ENCODE measurements at places on chromosomes 11 and 22. TPM values are rescaled to one million over a fixed set of nuclear protein-coding genes. Genes with fewer than 3 reads are reported as not detected.

Gene TBX1
- 0.54 TPM for total RNA-seq

- no peak for DNase-seq
Observed at GRCh38 chr11:75350743-75351540, 519 bp downstream of the ARRB1 start.

DNA sequence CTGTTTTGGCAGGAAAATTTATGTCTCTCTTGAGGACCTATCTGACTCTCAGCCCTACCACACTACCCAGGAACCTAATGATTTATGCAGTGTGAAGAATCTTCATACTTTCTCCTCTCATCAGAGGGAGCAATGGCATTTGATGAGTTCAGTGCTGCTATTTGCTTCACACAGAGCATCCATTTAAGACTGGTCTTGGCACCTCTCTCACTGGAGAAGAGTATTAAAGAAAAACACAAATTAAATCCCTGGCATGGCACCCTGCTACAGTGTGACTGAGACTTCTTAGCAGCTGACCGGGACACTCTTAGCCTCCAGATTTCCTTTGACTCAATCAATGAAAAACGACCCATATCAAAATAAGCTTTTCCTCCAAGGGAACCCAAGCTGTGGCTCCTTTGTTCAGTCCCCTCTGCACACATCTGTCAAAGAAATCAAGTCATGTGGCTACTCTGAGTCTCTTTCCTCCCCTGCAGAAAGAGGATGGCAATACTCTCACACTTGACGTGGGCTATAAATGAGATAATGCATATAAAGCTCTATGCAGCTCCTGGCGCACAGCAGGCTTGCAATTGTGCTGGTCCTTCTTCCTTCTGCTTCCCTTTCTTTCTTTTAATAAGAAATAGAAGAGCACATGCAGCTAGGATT, 186.1 kb upstream of the E2F8 start:
- DNase-seq = no peak

- no peak for DNase-seq
Observed at GRCh38 chr22:20427945-20428417, 9.6 kb downstream of the SCARF2 start.

DNA sequence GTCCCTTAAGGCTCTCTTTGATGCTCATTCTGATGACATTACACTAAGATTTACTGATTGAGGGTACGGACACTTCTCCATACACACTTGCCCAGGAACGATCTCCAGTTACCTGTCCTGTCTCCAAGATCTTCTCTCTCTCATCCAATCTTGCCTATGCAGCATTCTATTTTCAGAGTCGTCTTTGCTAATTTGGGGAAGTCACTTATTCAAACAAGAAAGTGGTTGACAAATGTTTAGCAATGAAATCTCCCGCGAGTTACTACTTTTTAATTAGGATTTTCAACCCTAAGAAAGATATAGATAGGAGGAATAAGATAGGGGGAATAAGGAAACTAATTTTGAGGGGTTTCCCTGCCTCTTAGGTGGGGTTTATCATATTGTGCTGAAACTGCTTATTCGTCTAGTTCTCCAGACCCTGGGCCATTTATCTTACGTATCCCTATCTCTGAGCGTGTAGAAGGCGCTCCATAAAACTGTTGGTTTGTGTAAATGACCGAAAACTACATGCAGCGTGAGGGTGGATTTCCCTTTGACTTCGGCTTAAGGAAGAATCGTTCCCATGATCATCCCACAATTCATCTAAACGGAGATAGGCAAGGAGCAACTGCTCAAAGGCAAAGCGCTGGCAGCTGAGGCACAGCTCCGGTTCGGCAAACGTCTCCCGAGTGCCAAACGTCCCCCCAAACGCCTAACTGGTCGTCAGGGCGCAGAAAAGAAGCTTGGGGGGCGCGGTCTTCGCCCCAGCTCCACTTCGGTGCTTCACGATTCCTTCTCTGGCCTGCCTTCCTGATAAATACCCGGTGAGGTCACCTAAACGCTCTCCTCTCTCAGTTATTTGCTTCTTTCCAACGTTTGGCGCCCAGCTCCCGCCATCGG, 804 bp downstream of the APIP start:
- no peak for DNase-seq

Gene HARBI1
- total RNA-seq = 4.8 TPM

Gene TUT1
- total RNA-seq = 12.1 TPM

DNA sequence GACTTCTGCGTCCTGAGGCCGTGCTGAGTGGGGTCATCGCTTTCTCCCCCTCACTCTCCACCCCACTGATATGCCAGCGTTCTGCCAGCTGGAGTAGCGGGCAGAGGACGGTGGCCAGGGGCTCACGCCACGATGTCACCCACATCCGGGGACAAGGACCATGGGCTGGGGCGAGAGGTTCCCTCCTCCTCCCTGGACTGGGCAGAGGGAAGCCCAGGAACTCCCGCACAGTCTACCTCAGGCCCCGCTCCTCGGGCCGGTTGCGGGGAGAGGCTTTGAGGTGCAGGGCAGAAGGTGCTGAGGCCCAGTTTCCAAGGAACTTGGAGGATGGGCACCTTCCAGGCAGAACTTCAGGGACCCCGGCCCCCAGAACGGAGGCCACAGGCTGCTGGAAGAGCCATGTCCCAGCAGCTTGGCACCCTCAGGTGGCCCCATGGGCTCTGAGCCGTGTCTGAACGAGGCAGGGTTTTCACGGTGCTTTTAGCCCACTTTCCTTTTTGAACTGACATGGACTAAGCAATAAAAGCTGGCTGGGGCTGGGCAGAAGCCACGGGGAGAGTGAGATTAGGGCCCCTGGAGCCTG, 25.4 kb downstream of the ADAMTS15 start:
- no peak for DNase-seq

Gene UBE2L3
- 92.2 TPM for total RNA-seq

DNA sequence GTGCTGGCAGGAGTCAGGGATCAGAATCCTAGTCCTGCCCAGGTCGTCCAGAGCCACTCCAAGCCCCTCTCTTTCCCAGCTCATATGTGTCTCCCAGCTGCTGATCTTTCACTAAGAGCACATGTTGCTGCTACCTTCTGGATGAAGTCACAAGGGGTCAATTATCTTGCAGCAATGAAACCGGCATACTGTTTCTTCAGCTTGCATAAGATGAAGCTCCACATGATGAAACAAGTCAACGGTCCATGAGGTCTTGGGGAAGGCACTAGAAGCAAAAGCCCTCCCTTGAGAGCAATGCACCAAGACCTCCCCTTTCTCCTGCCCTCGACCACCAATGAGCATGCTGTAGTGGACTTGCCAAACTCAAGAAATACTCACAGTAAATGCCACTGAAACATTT, 148.9 kb downstream of the TENM4 start:
- DNase-seq = no peak

GRCh38 chr11:34028425-34028824, 23.1 kb upstream of the CAPRIN1 start:
- no peak for DNase-seq

Gene C11orf21
- not detected for total RNA-seq

- no peak for DNase-seq
Observed at GRCh38 chr11:78196661-78197091, 8.0 kb downstream of the USP35 start.

GRCh38 chr11:69242266-69242920, 51.6 kb upstream of the MYEOV start:
- DNase-seq = no peak

GRCh38 chr11:44138286-44138685, 42.8 kb downstream of the EXT2 start:
- DNase-seq = no peak

DNA sequence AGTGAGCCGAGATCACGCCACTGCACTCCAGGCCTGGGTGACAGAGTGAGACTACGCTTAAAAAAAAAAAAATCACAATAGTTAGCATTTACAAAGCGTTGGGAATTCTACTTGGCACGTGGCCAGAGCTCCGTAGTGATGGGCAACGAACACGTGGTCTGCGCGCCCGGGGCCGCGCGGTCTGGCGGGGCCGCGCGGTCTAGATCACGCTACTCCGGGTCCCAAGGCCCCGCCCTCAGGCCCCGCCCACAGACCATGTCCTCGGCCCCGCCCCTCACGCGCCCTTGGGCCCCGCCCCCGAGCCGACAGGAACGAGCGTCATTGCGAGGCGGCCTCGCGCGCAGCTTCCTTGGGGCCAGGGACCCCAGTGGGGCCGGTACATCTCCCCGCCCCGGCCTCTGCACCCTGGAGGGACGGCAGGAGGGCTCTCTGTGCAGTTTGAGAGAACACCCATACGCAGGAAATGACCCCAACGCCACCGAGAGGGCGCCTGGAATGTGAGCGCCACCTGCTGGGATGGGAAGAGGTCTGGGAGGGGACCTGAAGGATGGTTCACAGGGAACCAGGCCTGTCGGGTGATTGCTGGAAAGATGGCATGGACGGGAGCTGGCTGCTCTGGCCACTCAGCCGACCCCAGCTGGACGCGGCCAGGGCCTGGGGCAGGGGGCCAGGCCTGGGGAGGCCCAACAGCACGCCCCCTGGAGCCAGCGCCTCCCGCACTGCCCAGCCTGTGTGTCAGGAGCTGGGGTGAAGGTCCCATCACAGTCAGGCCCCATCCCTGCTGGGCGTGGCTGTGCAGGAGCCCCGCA, 2.0 kb upstream of the PTDSS2 start:
- DNase-seq = peak; percentile 69

Gene IL18
- 52.6 TPM for total RNA-seq

Gene TREH
- not detected for total RNA-seq

Gene PRAME
- total RNA-seq = not detected

All from foreskin keratinocyte (primary cell).